Activated B cell treated with CpG ODN at 0.5 μM for 24 hours (primary cell): ENCODE measurements at places on chromosomes 2 and 18. TPM values are rescaled to one million over a fixed set of nuclear protein-coding genes. Genes with fewer than 3 reads are reported as not detected.

GRCh38 chr18:35189510-35189909 lies 51.3 kb upstream of the ZNF397 start:
- H3K27me3 ChIP-seq, result peaks cover 2% of the 10 kb centered on the region
- DNase-seq, result no peak
- H3K4me3 ChIP-seq, result no peak overlapping the region
- no peak overlapping the region for H3K27ac ChIP-seq
- no peaks in the 10 kb centered on the region for H3K36me3 ChIP-seq

- peaks cover 13% of the 10 kb centered on the region for H3K27me3 ChIP-seq
- H3K36me3 ChIP-seq, result no peaks in the 10 kb centered on the region
- H3K4me3 ChIP-seq, result no peak overlapping the region
- no peaks in the 10 kb centered on the region for H3K4me1 ChIP-seq
Observed at GRCh38 chr2:206740800-206741199, 22.6 kb upstream of the DYTN start.

Gene TAF1B
- total RNA-seq, result 26.4 and 28.7 TPM in 2 replicates

DNA sequence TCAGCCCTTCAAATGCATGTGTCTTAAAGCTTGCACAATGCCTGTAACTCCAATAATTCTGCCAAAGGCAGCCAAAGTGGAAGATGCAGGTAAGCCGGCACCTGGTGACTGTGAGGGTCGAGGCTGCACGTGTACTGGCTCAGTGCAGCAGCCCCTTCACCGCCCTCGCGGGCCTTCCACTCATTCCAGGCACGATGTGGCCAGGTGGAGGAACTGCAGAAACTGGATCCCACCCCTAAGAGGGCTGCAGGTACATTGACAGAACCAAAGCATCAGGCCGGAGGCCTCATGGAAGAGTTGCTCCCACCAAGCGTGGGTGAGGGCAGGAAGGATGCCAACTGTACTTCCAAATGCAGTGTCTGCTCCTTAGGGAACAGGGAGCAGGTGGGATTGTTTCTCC lies 253.4 kb downstream of the HDAC4 start:
- no peaks in the 10 kb centered on the region for H3K27me3 ChIP-seq
- H3K4me3 ChIP-seq, result no peak overlapping the region
- DNase-seq, result no peak
- H3K27ac ChIP-seq, result no peak overlapping the region
- peaks cover 14% of the 10 kb centered on the region for H3K4me1 ChIP-seq

- H3K36me3 ChIP-seq, result peaks cover 91% of the 10 kb centered on the region
- H3K4me3 ChIP-seq, result no peak overlapping the region
- no peaks in the 10 kb centered on the region for H3K27me3 ChIP-seq
- peaks cover 6% of the 10 kb centered on the region for H3K4me1 ChIP-seq
- DNase-seq, result no peak
Observed at GRCh38 chr2:134425724-134426496, 172.0 kb downstream of the MGAT5 start.

Gene NPAS2
- total RNA-seq, result not detected in 2 replicates

DNA sequence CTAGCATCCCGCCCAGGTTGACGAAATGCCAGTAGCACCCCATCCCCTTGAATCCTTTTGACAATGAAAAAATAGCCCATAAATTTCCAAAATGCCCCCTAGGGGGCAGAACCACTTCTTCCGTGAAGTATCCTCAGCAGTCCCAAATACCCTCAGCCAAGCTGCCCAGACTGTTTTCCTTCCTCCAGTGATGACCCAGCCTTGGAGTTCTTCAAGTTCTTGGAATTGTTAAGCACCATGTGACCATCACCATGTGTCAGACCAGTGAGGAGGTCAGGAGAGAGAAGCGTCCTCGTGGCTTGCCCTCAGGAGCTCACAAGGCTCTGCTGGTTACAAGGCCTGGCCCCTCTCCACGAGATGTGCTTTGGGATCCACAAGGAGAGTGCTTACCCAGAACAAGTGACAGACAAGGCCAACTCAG lies 1.4 kb upstream of the SLC23A3 start:
- peaks cover 21% of the 10 kb centered on the region for H3K4me1 ChIP-seq
- H3K4me3 ChIP-seq, result no peak overlapping the region

Gene TFCP2L1
- 0.05 and 0.13 TPM in 2 replicates for total RNA-seq

DNA sequence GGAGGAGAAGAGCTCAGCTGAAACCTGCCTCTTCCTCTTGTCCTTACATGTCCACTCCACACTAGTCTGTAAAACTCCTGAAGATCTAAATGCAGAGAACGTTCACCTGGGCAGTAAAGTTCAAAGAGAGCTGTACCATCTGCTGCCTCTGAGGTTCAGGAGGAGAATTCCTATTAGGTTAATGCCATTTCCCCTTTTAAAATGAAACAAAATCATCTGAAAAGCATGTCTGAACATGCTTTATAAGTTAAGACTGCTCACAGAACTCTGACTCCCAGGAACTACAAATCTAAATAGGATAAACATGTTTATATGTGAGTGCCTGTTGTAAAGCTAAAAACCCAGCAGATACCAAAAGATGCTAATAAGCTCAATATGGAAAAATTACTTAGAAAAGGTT lies 164.4 kb downstream of the AFF3 start:
- no peaks in the 10 kb centered on the region for H3K27me3 ChIP-seq
- no peak overlapping the region for H3K27ac ChIP-seq
- peaks cover 89% of the 10 kb centered on the region for H3K36me3 ChIP-seq
- peaks cover 18% of the 10 kb centered on the region for H3K4me1 ChIP-seq
- no peak overlapping the region for H3K4me3 ChIP-seq
- no peak for DNase-seq

Gene TPGS2
- total RNA-seq, result 42.1 and 45.1 TPM in 2 replicates

GRCh38 chr2:179595284-179595683 lies 266.1 kb downstream of the ZNF385B start:
- H3K4me3 ChIP-seq, result no peak overlapping the region
- H3K4me1 ChIP-seq, result no peaks in the 10 kb centered on the region
- peaks cover 1% of the 10 kb centered on the region for H3K27me3 ChIP-seq

GRCh38 chr2:174014011-174014698 lies 49.0 kb upstream of the SP3 start:
- H3K36me3 ChIP-seq, result no peaks in the 10 kb centered on the region
- DNase-seq, result no peak
- no peak overlapping the region for H3K4me3 ChIP-seq
- H3K27ac ChIP-seq, result no peak overlapping the region

DNA sequence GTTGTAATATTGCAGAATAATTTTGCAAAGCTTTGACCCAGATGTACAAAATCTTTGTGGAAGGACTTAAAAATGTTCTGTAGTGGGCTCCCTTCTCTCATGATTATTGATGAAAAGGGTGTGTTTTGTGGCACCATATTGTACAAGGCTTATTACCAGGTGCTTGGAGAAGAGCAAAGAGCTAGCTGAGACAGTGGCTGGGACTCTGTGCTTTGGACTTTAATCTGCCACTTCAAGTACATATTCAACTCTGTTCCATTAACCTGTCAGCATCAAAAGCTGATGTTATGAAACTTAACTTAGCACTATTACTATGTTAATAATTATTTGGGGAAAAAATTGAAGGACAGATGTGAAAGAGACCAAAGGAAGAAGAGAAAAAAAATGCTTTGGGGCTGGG lies 31.0 kb downstream of the CCDC195 start:
- no peak overlapping the region for H3K27ac ChIP-seq
- no peaks in the 10 kb centered on the region for H3K4me1 ChIP-seq

Gene COLEC12
- 0.05 TPM in 1 of 2 replicates, not detected in the other for total RNA-seq

- H3K36me3 ChIP-seq, result peaks cover 30% of the 10 kb centered on the region
- H3K4me1 ChIP-seq, result no peaks in the 10 kb centered on the region
- H3K4me3 ChIP-seq, result no peak overlapping the region
- no peak overlapping the region for H3K27ac ChIP-seq
- no peaks in the 10 kb centered on the region for H3K27me3 ChIP-seq
Observed at GRCh38 chr2:3214065-3214464, 163.6 kb downstream of the EIPR1 start.

GRCh38 chr2:18721038-18721922 lies 131.9 kb upstream of the NT5C1B start:
- H3K27me3 ChIP-seq, result no peaks in the 10 kb centered on the region
- H3K36me3 ChIP-seq, result no peaks in the 10 kb centered on the region
- no peak overlapping the region for H3K4me3 ChIP-seq
- DNase-seq, result no peak

DNA sequence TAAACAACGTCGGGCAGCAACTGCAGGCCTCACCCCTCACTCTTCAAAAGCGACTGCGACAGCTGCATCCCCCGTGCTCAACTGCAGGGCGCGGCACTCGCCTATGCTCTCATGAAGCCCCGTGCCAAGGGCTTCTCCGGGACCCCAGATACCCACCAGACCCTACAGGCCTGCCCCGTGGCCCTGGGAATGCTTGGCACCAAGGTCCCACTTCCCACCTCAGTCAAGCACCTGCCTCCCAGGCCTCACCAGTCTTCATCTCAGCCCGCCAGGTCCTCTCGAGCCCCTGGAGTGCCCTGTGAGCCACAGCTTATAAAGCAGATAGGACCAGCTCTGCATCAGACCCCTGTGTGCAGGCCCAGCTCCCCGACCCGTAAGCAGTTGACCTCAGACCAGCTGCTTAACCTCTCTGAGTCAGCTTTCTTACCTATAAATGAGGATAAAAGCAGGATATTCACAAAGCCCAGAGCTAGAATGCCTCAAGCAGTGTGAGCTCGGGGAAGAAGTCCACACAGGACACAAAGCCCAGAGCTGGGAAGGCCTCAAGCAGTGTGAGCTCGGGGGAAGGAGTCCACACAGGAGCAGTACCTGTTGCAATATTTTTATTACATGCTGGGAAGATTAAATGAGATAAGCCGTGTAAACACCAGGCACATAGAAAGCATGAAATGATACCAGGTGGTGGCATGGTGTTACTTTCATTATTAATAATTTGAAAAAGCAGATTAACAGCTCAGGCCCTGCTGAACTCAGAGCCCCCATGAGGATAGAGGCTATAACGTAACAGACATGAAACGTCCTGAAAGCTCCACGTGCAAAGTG lies 96.9 kb downstream of the HDAC4 start:
- H3K27ac ChIP-seq, result peak overlapping the region; percentile 11
- DNase-seq, result peak; percentile 13
- H3K36me3 ChIP-seq, result peaks cover 2% of the 10 kb centered on the region
- H3K4me1 ChIP-seq, result peaks cover 44% of the 10 kb centered on the region

- H3K4me3 ChIP-seq, result no peak overlapping the region
- H3K27me3 ChIP-seq, result no peaks in the 10 kb centered on the region
- H3K27ac ChIP-seq, result no peak overlapping the region
- H3K4me1 ChIP-seq, result peaks cover 2% of the 10 kb centered on the region
Observed at GRCh38 chr2:88161446-88162244, 8.5 kb upstream of the THNSL2 start.

Gene SKOR2
- not detected in 2 replicates for total RNA-seq

- H3K27ac ChIP-seq, result no peak overlapping the region
- DNase-seq, result no peak
- H3K4me3 ChIP-seq, result no peak overlapping the region
- no peaks in the 10 kb centered on the region for H3K27me3 ChIP-seq
- no peaks in the 10 kb centered on the region for H3K4me1 ChIP-seq
Observed at GRCh38 chr2:21289989-21290388, 166.2 kb downstream of the TDRD15 start.

- no peaks in the 10 kb centered on the region for H3K36me3 ChIP-seq
- no peak for DNase-seq
- H3K4me1 ChIP-seq, result no peaks in the 10 kb centered on the region
Observed at GRCh38 chr2:11533278-11534070, at the start of gene GREB1. GREB1 (plus strand) TSS chr2:11534045; CDS start chr2:11556615, 22,570 bp downstream.

DNA sequence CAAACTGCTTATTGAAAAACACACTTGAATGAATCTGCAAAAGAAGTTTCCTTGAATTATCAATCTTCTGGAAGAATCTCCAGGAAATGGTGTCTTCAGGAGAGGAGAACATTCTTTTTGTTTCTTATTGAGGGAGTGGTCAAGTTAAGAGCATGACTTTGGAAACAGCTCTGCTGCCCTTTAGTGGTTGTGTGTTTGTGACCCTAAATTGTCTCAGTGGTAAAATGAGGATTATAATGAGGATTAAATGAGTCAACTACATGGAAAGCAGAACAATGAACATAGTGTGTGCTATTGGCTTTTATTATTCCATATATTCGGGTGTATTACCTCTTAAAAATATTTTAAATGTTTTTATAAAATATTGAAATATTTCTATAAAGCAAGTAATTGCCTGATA lies 44.8 kb upstream of the TANC1 start:
- no peak overlapping the region for H3K4me3 ChIP-seq
- H3K27me3 ChIP-seq, result peaks cover 4% of the 10 kb centered on the region

Gene TTN
- total RNA-seq, result 33.3 and 40.0 TPM in 2 replicates

Gene ASPRV1
- total RNA-seq, result 0.47 and 0.56 TPM in 2 replicates

- H3K36me3 ChIP-seq, result no peaks in the 10 kb centered on the region
- H3K27ac ChIP-seq, result no peak overlapping the region
- no peak overlapping the region for H3K4me3 ChIP-seq
- no peaks in the 10 kb centered on the region for H3K27me3 ChIP-seq
- no peaks in the 10 kb centered on the region for H3K4me1 ChIP-seq
Observed at GRCh38 chr2:180842461-180842860, 137.9 kb upstream of the UBE2E3 start.

- H3K36me3 ChIP-seq, result peaks cover 70% of the 10 kb centered on the region
- H3K27ac ChIP-seq, result no peak overlapping the region
- no peaks in the 10 kb centered on the region for H3K4me1 ChIP-seq
- H3K4me3 ChIP-seq, result no peak overlapping the region
- DNase-seq, result no peak
Observed at GRCh38 chr2:218754201-218754600, 27.7 kb upstream of the CYP27A1 start.

DNA sequence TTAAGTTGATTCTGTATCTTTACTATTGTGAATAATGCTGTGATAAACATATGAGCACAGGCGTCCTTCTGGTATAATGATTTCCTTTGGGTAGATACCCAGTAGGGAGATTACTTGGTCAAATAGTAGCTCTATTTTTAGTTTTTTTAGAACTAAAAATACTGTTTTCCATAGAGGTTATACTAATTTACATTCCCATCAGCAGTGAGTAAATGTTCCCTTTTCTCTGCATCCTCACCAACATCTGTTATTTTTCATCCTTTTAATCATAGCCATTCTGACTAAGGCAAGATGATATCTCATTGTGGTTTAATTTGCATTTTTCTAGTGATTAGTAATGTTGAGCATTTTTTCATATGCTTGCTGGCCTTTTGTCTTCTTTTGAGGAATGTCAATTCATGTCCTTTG lies 35.1 kb downstream of the PMS1 start:
- no peaks in the 10 kb centered on the region for H3K4me1 ChIP-seq
- H3K27ac ChIP-seq, result no peak overlapping the region
- peaks cover 52% of the 10 kb centered on the region for H3K36me3 ChIP-seq
- no peak overlapping the region for H3K4me3 ChIP-seq
- no peaks in the 10 kb centered on the region for H3K27me3 ChIP-seq

Gene FRZB
- 0.22 TPM in 1 of 2 replicates, not detected in the other for total RNA-seq

Gene ZFAND2B
- 39.9 and 47.2 TPM in 2 replicates for total RNA-seq

- no peaks in the 10 kb centered on the region for H3K4me1 ChIP-seq
- DNase-seq, result no peak
- H3K4me3 ChIP-seq, result no peak overlapping the region
- H3K27ac ChIP-seq, result no peak overlapping the region
- H3K27me3 ChIP-seq, result no peaks in the 10 kb centered on the region
Observed at GRCh38 chr2:165634855-165635254, 159.2 kb downstream of the GALNT3 start.

Gene EEF1B2
- total RNA-seq, result 1,278 and 1,486 TPM in 2 replicates

Gene CGREF1
- 0.17 and 0.31 TPM in 2 replicates for total RNA-seq

- no peak overlapping the region for H3K27ac ChIP-seq
- no peaks in the 10 kb centered on the region for H3K27me3 ChIP-seq
- DNase-seq, result no peak
- H3K36me3 ChIP-seq, result no peaks in the 10 kb centered on the region
- H3K4me1 ChIP-seq, result peaks cover 11% of the 10 kb centered on the region
Observed at GRCh38 chr2:44107086-44107740, 61.5 kb upstream of the PPM1B start.

GRCh38 chr2:174750923-174751441 lies 13.3 kb downstream of the CHRNA1 start:
- peak overlapping the region; percentile 83 for H3K27ac ChIP-seq
- H3K36me3 ChIP-seq, result no peaks in the 10 kb centered on the region
- peaks cover 50% of the 10 kb centered on the region for H3K4me1 ChIP-seq

Gene G6PC2
- not detected in 2 replicates for total RNA-seq

Gene FSHR
- not detected in 2 replicates for total RNA-seq
